MCF 10A (cell line): ENCODE measurements at places on chromosomes 11 and 22. TPM values are rescaled to one million over a fixed set of nuclear protein-coding genes. Genes with fewer than 3 reads are reported as not detected.

Gene GAL
- not detected in 2 replicates for total RNA-seq

Gene ASRGL1
- total RNA-seq, result 0.65 TPM in 1 of 2 replicates, not detected in the other

Gene PANX3
- not detected in 2 replicates for total RNA-seq

DNA sequence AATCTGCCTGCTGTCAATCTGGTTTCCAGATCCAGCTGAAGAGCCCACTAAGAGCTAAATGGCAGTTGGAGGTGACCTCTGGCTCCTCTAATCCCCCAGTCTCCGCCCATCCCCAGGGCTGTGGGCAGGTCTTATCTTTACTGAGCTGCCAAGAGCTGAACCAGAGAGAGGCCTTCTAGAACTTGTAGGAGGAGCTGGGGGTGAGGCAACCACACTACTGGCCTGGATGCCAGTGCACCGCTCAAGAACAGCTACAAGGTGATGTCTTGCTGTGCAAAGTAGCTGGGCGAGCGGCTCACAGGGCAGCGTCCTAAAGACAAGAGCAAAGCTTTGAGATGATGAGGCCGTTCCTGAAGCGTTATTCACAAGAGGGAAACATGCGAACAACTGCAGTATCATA lies 374.6 kb downstream of the CTTN start:
- no peaks in the 10 kb centered on the region for H3K27me3 ChIP-seq
- H3K36me3 ChIP-seq, result no peaks in the 10 kb centered on the region
- H3K4me1 ChIP-seq, result no peaks in the 10 kb centered on the region
- DNase-seq, result no peak

- H3K4me3 ChIP-seq, result no peak overlapping the region
- H3K27me3 ChIP-seq, result no peaks in the 10 kb centered on the region
- no peak overlapping the region for H3K27ac ChIP-seq
- DNase-seq, result no peak
- H3K36me3 ChIP-seq, result peaks cover 70% of the 10 kb centered on the region
Measured at GRCh38 chr22:40331706-40332105, 14.6 kb upstream of the ADSL start.

DNA sequence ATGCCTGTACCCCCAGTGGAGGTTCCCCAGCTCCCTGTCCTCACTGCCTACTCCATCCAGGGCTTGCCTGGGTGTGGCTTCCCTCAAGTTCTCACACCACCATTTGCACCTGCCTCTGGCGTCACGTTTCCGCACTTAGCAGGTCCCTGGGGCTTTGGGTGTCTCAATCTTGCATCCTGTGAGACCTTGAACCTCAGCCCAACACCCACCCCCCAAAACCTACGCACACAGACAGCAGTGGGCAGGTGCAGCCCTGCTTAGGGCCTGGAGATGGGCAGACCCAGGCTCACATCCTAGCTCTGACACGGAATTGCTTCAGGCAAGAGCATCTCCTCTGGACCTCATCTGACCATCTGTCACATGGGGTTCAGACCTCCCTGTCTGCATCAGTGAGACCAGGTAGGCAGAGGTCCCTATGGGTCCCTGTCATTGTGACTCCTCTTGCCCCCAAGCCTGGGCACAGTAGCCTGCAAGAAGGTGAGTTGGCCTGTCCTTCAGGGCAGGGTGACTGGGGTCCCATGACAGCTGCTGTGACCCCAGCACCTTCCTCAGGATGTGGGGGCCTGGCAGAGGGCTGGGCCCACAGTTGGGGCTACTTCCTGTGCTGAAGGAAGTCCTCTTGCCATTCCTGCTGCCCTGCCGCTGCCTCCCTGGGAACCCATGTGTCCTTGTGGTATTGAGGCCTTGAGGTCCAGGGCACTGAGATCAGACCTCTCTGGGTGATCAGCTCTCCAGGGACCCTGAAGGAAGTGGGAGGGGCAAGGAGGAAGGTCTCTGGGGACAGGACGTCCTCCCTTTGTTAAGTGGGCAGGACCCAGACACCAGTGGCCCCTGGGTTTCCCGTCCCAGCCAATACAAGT lies 2.0 kb downstream of the SIPA1 start:
- H3K4me1 ChIP-seq, result peaks cover 12% of the 10 kb centered on the region
- H3K27me3 ChIP-seq, result no peaks in the 10 kb centered on the region
- DNase-seq, result no peak

- DNase-seq, result peak; percentile 81
- H3K4me3 ChIP-seq, result no peak overlapping the region
- peaks cover 18% of the 10 kb centered on the region for H3K36me3 ChIP-seq
- H3K27me3 ChIP-seq, result no peaks in the 10 kb centered on the region
- H3K4me1 ChIP-seq, result peaks cover 24% of the 10 kb centered on the region
Measured at GRCh38 chr11:129992161-129992944, 10.3 kb downstream of the PRDM10 start.

- H3K4me3 ChIP-seq, result no peak overlapping the region
- no peak overlapping the region for H3K27ac ChIP-seq
- H3K4me1 ChIP-seq, result no peaks in the 10 kb centered on the region
- DNase-seq, result no peak
- no peaks in the 10 kb centered on the region for H3K27me3 ChIP-seq
Measured at GRCh38 chr11:117376517-117376916, 48.9 kb downstream of the CEP164 start.

Gene PRDM11
- total RNA-seq, result 4.0 and 4.9 TPM in 2 replicates
